ENCODE measurements at places on chromosomes 2 and 18.
A peak's percentile ranks its signal among the peaks of the same experiment; 100 is the strongest.

DNA sequence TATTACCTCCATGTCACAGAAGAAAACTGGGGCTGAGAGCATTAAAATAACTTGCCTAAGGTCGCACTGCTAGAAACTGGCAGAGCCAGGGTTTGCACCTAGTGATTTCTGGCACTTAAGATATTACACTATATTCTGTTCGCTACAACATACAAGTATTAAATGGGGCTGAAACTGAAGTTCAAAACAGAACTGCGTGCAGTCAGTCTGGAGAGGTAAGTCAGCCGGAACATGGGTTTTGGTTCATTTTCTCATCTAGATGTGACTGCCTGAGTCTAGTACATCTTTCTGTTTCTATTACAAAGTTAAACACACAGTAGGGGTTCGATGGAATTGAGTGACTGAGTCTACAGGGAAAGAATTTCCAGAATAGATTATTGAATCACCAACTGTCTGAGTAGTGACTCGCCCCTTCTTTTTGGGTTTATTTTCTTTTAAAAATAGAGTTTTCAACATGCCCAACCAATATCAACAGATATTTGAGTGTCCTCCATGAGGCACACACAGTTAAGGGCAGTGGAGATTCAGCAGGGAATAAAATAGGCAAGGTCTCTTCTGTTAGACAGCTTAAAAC is 150.8 kb downstream of the RNF152 start:
- DNase-seq, result no peak

- DNase-seq, result no peak
Observed at GRCh38 chr2:190452433-190452832, 44.3 kb downstream of the MFSD6 start.

DNA sequence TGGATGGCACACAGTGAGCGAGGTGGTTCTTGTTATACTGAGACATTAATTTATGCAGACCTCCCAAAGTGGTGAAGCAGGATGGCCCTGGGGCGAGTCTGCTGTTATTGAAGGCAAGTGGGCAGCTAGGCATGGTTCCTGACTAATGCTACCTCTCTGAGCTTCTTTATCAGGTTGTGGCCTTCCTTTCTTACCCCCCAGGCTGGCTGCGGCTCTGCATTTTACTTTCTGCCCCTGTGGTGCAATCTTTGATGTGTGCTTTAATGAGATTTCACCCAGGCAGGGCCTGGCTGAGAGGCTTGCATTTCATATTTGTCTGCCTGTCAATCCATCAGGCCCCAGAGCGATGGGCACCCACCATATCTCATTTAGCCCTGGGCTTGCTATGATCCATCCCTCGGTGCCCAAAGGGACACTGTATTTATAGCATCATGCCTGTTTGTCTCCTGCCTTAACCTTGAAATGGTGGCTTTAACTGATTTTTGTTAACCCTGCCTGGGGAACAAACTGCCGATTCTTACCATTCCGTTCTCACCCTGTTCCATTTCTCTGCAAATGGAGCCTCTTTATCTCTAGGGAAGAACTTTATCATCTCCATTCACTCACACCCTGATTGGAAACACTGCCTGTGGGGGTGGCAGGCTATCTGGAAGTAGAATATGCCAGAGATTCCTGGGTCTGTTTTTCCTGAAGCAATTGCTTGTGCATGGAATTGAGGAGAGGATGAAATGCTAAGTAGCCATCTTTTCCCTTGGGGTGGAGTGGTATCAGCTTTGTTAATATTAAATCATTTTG is 316.2 kb upstream of the THSD7B start:
- DNase-seq, result no peak

GRCh38 chr2:185628985-185629384 is 109.6 kb upstream of the FSIP2 start:
- DNase-seq, result no peak

- no peak for DNase-seq
Observed at GRCh38 chr18:28514699-28515098, 337.8 kb upstream of the CDH2 start.

GRCh38 chr2:240503375-240503774 is 54.4 kb downstream of the ANKMY1 start:
- no peak for DNase-seq

DNA sequence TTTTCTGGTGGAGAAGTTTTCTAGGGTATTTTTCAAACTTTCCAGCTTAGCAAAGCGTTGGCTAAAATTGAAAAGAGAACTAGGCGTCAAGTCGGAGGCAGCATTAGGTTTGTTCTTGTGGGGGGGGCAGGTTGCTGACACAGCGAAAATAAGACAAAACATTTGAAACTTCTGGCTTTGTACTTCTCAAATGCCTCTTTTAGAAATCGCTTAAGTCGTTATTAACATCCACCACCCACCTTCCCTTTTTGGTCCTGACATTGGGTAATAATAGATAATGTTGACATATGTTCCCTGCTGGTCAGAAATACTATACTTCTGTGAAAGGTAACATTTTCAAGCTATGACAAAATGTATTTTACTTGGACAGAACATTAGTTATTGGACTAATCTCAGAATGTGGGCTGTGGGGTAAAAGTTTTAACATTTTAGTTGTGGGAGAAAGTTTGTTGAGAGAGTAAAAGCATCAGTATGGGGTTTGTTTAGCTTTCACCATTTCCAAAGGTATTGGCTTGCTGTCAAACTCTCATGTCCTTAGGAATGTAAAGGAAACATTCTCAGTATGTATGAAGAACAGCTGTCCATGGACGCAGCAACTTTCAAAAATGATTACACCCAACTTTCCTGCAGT is 88.1 kb upstream of the ZEB2 start:
- no peak for DNase-seq

DNA sequence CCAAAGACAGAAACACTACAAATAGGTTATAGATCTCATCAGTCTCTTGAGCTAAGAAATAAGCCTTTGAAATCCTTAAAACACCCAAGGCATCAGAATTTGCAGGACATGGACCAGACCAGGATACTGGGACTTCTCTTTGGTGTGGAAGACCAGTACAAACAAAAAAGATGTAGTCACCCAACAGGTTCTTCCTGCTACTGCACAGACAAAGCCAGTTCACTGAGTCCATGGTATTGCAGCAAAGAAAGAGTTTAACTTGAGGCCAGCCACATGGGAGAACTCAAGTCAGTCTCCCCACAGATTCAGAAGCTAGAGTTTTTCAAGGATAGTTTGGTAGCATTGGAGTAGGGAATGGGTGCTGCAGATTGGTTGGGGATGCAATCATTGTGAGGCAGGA is 169.6 kb upstream of the NDUFV2 start:
- no peak for DNase-seq

- no peak for DNase-seq
Observed at GRCh38 chr18:2091937-2092336, 479.4 kb downstream of the METTL4 start.

GRCh38 chr18:13438507-13439056 is 220.0 kb downstream of the LDLRAD4 start:
- DNase-seq, result no peak

DNA sequence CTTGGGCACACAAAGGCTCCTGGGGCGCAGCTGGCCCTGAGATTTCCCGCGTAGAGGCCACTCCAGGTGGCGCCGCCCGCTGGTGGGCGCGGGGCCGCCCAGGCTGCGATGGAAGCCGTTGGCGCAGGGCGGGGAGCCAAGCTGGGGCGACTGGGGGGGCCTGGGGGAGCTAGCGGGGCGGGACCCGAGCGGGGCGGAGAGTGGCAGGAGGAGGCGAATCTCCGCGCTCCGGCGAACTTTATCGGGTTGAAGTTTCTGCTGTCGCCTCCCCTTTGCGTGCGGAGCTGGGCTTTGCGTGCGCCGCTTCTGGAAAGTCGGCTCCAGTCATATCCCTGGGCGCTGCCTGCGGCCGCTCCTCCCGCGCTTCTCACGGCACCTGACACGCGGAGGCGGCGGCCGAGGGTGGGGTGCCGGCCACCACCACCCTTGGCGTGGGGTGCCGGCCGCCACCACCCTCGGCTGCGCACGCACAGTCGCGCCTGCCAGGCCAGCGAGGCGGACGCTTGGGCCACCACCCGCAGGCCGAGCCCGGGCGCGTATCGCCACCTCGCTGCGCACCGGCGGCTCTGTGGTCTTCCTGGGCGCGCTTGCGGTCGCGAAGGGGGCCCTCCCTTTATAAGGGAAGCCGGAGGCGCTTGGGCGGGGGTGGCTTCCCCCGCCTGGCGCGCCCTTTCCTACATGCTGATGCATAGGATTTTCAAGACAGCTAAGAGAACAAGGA is 919 bp upstream of the CYP1B1 start:
- no peak for DNase-seq

DNA sequence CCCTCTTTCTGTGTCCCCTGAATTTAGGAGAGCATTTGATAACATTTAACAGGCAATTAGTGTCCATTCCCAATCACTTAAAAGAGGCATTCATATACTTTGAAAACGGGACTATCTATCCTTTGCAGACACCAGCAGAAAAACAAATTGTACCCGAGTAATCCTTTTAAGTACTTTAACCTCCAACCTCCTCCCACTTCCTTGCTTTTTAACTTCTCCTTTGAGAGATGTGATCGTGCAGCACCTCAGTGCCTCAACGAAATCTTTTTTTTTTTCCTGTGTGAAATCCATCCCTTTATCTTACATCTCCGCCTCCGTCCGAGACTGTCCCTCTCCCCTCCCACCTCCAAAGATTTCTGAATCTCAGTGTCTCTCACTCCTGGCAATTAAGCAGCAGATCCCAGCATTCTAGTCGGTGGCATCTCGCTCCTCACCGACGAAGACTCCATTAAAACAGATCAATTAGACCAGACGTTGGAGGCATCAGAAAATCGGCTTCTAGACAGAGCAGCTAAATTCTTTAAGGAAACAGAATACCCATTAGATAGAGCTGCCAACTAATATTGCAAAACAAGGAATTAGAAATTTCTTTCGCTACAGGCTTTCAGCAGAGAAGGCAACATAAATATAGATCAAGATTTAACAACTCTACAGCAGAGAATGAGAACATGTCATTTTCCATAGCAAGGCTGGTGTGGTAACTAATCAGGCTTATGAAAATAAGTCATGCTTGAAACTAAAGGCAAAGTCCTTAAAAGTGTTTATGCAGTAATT is 1.9 kb upstream of the TMEFF2 start:
- DNase-seq, result no peak

- DNase-seq, result no peak
Observed at GRCh38 chr18:10168477-10168876, 254.7 kb downstream of the VAPA start.

GRCh38 chr18:47911877-47912276 is 18.6 kb downstream of the SMAD2 start:
- no peak for DNase-seq

DNA sequence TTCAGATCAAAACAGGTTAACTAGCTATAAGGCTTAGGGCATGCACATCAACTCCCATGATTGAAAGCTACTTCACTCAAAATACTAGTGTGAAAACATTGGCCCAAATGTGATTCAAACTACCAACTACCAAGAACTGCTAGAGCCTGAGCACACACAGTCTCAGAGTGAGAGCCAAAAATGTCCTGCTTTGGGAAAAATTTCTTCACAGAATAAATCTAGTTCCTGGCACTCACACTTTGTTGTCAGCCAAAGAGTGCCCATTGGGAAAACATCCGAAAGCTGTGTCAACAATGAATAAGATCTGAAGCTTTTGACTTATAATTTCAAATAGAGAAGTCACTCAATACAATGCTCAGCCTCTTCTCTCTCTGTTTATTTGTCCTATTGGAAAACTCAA is 182.7 kb downstream of the LRATD1 start:
- DNase-seq, result no peak

DNA sequence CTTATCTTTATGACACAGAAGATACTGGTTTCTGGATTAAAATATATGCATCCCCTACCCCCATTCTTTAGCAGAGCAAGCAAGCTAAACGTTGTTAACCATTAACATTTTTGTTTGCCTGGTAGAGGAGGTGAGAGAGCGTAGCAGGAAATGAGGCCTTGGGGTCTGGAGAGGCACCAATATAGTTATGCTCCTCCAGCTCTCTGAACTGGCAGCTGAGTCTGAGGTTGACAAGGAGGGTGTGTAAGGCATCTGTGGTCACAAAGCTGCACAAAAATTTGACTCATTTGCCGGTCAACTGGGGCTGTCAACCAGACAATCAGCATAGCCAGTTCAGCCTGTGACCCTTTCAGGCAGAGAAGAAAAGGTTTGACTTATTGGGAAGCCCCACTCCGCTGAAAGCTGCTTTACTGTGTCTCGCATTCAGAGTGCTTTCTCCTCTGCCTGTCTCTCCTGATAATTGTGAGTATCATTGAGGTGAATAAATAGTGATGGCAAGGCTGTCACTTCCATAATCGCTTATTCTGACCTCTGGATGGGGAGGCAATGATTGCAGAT is 647.5 kb upstream of the SETBP1 start:
- DNase-seq, result no peak

GRCh38 chr2:1964659-1965058 is 220.3 kb upstream of the PXDN start:
- DNase-seq, result no peak

- no peak for DNase-seq
Observed at GRCh38 chr18:8801263-8801901, 96.0 kb downstream of the MTCL1 start.

DNA sequence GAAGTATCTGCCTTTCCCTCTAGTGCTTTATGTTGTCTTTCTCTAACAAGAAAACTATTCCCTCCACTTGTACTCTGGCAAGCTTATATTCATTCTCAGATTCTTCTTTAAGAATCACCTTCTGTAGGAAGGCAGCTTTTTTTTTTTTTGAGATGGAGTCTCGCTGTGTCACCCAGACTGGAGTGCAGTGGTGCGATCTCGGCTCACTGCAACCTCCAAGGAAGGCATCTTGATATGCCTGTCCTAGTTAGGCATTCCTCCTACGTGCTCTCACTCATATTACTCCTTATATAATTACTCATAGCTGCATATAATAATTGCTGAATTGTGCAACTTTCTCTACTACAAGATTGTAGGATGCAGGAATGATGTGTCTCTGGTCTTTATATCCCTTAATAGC is 15.8 kb downstream of the NDUFS1 start:
- no peak for DNase-seq

GRCh38 chr18:35143622-35144596 is 96.9 kb upstream of the ZNF397 start:
- DNase-seq, result peak; percentile 28

GRCh38 chr2:158239271-158239670 is 137.6 kb downstream of the UPP2 start:
- no peak for DNase-seq

GRCh38 chr2:53787614-53788289 is 908 bp downstream of the ERLEC1 start:
- peak; percentile 25 for DNase-seq

All from GF-D8 (cell line).